ENCODE measurements at places on chromosomes 13 and 19.

- DNase-seq = no peak
Measured at GRCh38 chr19:41843371-41843770, 1.1 kb downstream of the LYPD4 start.

DNA sequence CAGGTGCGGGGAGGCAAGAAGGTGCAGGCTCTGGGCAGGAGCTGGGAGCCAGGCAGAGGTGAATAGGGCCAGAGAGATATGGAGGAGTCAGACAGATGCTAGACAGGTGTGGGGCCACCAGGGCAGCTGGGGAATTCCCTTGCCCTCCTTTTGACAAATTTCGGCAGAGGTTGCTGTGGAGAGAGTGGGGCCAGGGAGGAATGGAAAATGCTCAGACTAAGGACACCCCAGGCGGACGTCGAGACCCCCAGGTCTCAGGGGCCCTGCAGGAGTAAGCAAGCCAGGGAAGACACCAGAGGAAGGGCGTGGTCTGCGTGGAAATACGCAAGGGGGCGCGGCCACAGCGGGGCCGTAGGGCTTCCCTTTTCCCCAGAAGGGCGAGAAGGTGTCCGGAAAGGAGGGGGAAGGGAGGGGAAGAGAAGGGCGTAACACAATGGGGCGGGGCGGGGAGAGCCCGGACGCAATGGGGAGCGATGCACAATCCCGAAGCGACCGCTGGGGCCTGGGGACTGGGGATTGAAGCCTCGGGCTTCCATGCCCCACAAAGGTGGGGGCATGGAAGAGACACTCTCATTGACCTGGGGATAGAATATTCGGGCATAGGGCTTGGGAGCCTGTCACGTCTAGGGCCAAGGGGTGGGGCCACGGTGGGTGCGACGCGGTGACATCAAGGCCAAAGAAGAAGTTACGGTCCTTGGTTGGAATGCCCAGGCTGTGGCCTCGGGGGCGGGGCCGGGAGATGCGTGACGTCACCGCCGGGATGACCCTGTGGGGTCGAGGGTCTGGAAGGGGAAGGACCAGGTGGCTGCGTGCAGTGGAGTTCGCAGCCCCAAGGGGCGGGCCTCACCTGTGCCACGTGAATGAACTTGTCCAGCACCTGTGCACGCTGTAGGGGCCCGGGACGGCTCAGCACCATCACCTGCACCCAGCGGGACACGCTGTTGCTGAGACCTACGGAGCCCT, 8.2 kb downstream of the RASGRP4 start:
- DNase-seq = peak; percentile 89

GRCh38 chr13:43799191-43799590, 12.4 kb upstream of the ENOX1 start:
- no peak for DNase-seq

DNA sequence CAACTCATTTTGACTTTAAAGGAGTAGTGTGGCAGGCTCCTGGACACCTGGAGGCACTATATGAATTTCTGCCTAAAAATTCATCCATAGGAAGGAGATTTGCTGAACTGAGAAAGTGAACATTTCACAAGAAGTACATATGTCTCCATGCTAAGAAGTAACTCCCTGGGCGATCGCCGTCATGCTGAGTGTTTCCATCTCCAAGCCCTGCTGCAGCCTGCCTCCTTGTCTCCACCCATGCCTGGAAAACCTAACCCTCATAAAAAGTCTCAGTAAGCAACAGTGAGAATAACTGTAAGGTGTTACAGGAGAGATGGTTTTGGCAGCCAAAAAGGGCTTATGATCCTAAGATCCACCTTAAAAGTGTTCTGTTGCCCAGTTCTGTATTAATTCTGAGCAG, 251.3 kb downstream of the SHISA2 start:
- DNase-seq = no peak

- DNase-seq = no peak
Measured at GRCh38 chr13:24194447-24194846, 33.9 kb downstream of the SPATA13 start.

GRCh38 chr19:36259211-36259610, 44.3 kb downstream of the ZNF146 start:
- no peak for DNase-seq

All from iPS-NIHi11 (cell line).